ENCODE measurements at places on chromosomes 7 and 10.
A peak's percentile ranks its signal among the peaks of the same experiment; 100 is the strongest.

GRCh38 chr7:67343572-67343971 lies 346.9 kb downstream of the TYW1 start:
- no peak for DNase-seq

- peak; percentile 14 for DNase-seq
Measured at GRCh38 chr10:89206402-89207180, 526 bp downstream of the CH25H start.

GRCh38 chr7:96179837-96180236 lies 142.1 kb downstream of the SLC25A13 start:
- no peak for DNase-seq

DNA sequence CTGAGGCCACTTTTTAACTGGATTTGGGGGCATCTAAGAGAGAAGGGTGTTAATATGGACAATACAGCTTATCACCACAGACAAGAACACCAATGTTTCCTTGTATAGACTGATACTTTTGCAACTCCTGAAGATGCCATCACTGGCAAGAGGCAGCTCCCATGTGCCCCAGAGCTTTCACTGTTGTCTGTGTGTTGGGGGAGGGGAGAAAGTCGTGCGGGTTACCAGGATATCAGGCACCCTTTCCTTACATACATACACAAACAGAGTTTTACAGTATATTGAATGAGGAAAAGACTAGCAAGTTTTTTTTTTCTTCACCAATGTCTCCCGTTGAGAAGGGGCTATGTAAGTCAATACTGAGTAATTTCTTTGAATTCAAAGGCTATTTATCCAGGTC lies 4.1 kb upstream of the DLX6 start:
- no peak for DNase-seq

GRCh38 chr7:20241911-20242261 lies 24.7 kb upstream of the MACC1 start:
- no peak for DNase-seq

GRCh38 chr7:22444181-22444971 lies 55.6 kb downstream of the STEAP1B start:
- no peak for DNase-seq

DNA sequence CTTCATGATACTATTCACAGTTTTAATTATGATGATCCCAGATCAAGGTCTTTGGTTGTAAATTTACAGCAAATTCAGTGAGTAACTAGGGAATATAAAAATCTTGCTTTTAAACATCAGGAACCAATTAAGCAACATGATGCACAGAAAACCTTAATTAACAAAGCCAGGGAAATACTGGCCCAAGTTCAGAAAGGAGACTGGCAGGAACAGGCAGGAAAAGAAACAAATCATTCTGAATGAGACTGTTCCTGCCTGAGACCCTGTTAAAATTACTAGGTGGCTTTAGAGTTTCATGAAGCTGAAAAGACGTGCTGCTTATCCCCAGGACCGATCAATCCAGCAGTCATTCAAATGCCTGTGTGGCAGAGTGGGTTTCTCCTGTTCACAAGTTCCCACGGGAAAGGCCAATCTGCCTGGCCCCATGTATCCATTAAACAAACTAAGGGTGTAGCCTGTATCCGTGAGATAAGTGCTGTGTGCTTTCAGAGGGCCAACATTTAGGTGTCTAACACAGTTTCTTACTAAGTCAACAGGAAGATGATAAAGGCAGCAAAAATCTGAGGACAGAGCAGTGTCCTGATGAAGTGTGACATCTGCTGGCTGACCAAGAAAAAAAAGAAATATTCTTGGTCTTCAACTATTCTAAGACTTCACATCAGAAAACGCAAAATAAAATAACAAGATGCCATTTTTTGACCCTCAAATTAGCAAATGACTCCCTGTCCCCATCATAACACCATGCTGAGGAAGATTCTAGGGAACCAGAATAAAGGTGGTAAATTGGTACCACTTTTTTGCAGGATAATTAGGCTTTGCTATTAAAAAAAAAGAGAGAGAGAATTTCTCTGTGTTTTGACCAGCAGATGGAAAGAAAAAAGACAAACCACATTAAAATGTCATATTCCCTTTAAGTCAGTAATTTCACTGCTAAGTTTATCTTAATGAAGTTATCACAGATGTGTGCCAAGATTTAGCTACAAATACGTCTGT lies 34.2 kb downstream of the PUS7 start:
- DNase-seq = no peak

- DNase-seq = no peak
Measured at GRCh38 chr10:60382946-60383681, 6.6 kb downstream of the ANK3 start.

DNA sequence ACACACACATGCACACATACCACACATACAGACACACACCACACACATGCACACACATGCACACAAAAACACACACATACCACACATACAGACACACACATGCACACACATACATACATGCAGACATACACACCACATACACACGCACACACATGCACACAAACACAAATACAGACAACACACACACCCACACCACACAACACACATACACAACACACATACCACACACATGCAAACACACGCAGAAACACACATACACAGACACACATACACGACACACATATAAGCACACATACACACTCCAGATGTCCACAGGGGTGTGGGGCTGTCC lies 60.1 kb upstream of the PPP2R2D start:
- no peak for DNase-seq

- no peak for DNase-seq
Measured at GRCh38 chr7:155007947-155008346, 5.0 kb upstream of the PAXIP1 start.

GRCh38 chr7:36630112-36630650 lies 94.1 kb downstream of the AOAH start:
- no peak for DNase-seq

DNA sequence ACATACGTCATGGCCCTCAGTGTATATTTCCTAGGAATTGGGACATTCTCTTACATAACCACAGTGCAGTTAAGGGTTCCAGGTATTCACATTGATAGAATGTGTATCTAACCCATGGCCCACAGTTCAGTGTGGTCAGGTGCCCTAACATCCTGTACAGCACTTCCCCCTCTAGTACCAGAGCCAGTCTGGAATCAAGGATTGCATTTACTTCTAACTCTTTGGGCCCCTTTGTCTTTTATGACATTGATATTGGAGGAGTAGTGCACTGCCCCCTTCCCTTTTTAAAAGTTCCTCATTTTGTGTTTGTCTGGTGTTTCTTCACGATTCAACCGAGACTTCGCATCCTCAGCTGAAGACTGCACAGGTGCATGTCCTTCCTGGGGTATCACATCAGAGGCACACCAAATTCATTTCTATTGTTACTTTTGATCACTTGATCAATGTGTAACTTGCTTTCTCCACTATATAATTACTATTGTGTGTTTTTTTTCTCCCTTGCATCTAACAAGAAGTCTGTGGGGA lies 22.4 kb upstream of the NPFFR1 start:
- DNase-seq = no peak

- DNase-seq = peak; percentile 22
Measured at GRCh38 chr7:34928052-34928451, 109.2 kb downstream of the DPY19L1 start.

DNA sequence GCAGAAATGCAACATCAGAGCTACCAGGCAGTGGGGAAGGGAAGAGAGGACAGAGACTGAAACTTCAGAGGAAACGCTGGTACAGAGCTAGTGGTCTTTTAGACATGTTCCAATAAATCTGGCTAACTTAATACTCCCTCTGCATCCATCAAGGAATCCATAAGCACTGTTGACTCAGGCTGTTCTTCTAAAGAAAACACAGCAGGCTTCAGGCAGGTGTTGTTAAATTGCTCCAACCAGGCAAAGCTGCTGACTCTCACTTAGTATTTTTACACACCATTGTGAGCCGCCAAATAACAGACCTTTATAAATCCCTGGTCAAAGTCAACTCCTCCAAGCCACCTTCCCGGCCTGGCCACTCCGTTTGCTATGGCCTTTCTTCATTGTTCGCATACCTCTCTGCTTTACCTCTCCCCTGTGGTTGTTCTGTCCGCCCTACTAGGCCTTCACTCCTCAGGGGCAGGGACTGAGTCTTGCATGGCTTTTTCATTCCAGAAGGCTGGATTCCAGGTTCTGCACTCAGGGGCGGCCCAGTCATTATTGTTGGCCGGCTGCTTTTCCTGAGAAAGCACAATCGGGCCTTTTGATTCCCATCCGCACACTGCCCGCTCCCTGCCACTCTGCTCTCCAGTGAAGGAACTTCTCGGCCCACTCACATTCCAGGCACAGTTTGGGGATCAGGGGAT lies 18.4 kb downstream of the CREB3L2 start:
- no peak for DNase-seq

DNA sequence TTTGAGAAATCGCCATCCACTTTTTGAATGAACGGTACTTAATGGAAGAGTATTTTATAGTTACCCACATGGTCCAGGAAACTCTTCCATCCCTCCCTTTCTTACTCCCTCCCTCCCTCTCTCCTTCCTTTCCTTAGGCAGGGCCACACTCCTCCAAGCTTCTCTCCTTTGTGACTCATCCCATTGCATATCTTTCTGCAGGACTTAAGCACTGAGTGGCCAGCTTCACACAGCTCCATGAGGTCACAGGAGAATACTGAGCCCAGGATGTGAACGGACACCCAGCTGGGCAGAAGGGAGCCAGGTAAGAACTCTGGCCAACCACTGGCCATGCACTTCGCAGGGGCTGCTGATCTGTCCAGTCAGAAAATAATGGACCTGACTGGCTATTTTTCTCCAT lies 189.7 kb upstream of the ADCY1 start:
- no peak for DNase-seq

DNA sequence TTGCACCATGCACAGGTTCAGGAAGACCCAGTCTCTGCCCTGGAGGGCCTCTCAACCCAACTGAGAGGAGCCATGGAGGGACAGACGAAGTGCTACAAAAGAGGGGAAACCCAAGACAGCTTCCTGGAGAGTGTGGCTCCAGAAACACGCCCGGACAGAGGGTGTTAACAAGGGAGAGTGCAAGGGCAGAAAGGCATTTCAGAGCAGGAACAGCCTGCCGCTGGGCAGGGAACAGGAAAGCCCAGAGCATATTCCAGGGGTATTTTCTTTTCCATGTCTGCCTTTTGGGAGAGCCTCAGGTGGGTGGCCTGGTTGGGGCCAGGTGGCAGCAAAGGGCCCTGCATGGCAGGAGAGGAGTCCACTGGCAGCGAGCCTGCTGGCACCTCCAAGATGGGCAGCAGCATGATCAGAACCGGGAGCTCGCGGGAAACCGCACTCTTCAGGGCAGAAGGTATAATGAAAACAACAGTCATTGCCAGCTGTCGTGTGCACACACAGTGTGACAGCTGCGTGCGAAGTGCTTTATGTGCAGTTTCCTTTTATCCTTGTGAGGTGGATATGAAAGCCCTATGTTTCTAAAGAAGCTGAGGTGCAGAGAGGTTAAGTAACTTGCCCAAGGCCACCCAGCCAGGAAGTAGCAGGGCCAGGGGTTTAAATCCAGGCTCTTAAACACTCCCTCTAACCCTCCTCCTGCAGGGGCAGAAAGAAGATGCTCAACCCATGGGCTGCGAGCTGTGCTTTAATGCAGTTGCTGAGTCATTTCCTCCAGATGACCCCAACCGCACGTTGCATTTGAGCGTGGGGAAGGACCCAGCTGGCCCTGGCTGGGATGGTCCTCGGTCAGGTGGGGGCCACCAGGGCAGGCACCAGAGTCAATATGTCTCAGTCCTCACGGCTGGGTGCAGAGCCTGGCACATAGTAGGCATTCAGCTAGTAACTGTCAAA lies 128.6 kb downstream of the OAT start:
- DNase-seq = no peak

GRCh38 chr10:61140765-61141392 lies 196.9 kb upstream of the RHOBTB1 start:
- DNase-seq = no peak

DNA sequence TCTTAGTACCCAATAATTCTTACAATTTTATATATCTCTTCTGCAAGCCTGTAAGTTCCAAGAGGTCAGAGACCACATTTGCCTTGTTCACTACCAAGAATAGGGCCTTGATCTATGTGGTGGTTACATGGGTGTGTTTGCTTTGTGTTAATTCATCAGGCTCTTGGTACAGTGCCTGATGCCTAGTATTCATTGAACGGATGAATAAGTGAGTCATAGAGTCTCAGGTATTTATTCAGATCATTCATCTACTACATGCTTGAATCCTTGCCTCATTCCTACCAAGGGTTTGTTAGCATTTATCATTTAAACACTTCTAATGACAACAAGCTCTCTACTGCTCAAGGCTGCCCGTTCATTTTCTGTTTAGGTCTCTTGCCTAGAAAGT lies 11.3 kb upstream of the SGPL1 start:
- no peak for DNase-seq

DNA sequence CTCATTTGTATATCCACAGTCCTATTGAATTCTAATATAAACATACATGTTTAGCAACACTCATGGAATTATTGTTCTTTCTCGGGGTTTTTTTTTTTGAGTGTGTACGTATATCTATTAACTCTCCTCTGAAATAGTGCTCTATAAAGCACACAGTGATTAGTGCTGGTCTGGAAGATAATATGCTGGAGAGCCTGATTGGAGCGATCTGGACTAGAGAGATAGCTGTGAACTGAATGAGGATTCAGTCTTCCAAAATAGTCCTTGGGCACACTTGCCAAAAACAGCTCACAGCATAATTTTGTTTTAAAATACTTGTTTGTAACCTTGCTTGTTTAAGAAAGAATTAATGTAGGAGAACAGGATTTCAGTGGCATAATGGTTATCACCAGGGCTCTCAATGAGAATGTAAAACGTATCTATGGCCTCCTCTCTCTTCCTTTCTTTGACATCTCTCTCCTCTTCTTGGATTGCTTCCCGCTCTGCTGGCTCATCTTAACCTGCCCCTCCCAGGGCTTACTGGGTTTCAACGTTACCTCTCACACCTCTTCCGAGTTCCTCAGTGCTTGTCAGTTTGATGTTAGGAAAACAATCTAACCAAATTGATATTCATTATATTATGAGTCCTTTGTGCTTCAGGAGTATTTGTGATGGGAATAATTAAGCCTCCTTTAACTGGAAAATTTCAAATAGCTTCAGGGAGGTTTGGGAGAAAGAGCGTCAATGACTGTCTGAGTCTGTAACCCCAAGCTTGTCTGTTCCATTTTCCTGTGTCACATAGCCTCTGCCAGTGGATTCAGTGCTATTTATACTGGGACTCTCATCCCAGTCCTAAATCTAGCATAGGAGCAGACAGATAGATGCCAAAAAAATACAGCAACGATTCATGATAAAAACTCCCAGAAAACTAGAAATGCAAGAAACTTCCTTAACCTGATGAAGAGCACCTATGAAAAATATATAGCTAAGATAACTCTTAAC lies 16.2 kb upstream of the AGK start:
- no peak for DNase-seq

GRCh38 chr7:86814661-86815379 lies 171.1 kb downstream of the GRM3 start:
- DNase-seq = no peak

- DNase-seq = no peak
Measured at GRCh38 chr7:40330408-40330807, 195.6 kb downstream of the SUGCT start.

- DNase-seq = no peak
Measured at GRCh38 chr7:39904077-39904486, 46.0 kb upstream of the CDK13 start.

GRCh38 chr7:44291066-44291732 lies 34.2 kb downstream of the CAMK2B start:
- DNase-seq = no peak

Data from activated T-helper 2 cell treated with anti-CD3 and anti-CD28 coated beads, Interferon-gamma antibody, Interleukin-2, Interleukin-4, amounts not matched to agents 10 μg/mL and 5 μg/mL and 100 μg/mL, durations not matched to agents 14 hours and 24 hours and 36 hours (primary cell).